KG1 (cell line): ENCODE measurements at places on chromosomes 6 and 20.

GRCh38 chr6:14456941-14457340, 339.4 kb downstream of the CD83 start:
- DNase-seq = no peak

- no peak for DNase-seq
Observed at GRCh38 chr20:21240394-21240793, 62.7 kb upstream of the XRN2 start.

DNA sequence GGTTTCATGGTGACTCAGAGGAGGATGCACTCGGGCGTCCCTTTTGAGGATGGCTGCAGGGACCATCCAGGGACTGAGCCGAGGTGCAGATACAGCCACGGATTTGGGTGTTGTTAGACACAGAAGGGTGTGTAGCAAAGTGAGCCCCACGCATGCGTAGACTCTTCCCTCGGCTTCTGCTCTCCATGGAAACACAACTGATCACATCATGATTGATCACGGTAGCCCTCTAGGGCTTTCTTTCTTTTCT, 606 bp upstream of the ULBP1 start:
- DNase-seq = no peak

- no peak for DNase-seq
Observed at GRCh38 chr20:36447101-36447500, 94.2 kb upstream of the MYL9 start.

GRCh38 chr6:32852844-32853540, 512 bp downstream of the TAP1 start:
- peak; percentile 58 for DNase-seq

- DNase-seq = no peak
Observed at GRCh38 chr6:29747688-29748250, 24.5 kb downstream of the HLA-F start.

- DNase-seq = no peak
Observed at GRCh38 chr20:25739615-25740320, 43.1 kb upstream of the ZNF337 start.

GRCh38 chr20:46088409-46089166, 1.2 kb downstream of the NCOA5 start:
- no peak for DNase-seq

DNA sequence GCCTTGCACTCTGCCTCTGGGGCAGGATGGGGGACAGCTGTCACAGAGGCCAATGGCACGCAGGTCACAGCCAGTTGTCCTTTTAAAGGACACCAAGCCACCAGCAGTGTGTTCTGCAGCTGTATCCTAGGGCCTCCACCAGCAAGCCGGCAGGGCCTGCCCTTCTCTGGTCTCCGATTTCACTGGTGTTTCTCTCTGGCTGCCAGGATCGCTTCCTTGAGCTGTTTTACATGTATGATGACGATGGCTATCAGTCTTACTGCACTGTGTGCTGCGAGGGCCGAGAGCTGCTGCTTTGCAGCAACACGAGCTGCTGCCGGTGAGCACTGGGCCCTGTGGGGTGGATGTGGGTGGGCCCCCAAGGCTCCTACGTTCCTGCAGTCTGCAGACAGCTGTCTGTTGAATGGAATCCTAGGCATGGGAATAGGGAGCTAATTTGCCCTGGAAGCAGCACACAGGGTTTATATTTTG, 22.7 kb upstream of the MAPRE1 start:
- no peak for DNase-seq

DNA sequence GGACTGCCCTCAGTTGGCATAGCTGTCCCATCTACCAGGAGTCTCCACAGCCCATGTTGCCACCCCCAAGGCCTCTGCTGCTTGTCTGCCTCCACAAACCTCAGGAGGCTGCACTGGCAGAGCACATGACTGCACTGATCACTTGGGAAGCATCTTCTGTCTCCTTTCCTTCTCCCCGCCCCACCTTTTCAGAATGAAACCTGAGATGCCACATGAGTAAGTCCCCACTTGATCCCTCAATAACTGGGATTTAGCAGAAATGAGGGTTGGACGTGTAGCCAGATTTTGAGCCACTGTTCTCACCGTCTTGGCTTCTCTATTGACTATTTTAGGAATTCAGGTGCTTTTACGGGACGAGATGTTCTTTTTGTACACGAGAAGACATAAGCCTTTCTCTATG, 328.4 kb downstream of the CDC5L start:
- no peak for DNase-seq

DNA sequence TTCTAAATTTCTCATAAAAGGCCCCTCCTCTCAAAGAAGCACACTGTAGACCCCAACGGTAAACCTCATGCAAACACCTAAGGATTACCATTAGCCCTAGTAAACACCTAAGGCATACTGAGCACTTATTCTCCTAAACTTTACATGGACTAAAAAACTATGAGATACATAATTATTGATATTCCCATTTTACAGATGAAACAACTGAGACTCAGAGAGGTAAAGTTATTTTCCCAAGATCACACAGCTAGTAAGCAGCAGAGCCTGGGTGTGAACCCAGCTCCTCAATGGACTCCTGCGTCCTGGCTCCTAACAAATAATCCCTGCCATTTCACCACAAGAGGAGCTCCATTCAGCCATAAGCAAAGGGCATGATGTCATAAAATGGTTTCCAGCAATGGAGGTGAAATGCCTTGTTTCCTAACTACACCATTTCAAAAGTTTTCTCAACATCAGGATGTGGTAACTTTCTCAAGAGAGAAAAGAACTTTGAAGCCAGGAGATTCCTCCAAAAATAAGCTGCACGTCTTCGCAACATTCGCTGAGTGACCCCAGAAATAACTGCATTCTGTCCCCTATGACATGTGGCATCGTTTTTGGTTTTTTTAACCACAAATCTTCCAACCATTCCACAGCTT, 4.1 kb downstream of the ATP9A start:
- no peak for DNase-seq
